ENCODE measurements at places on chromosomes 12 and 14.

- DNase-seq = no peak
These were observed 40.4 kb downstream of the SLC38A4 start for GRCh38 chr12:46785382-46785781.

- DNase-seq = no peak
These were observed 17.4 kb downstream of the TMED10 start for GRCh38 chr14:75158843-75159614.

DNA sequence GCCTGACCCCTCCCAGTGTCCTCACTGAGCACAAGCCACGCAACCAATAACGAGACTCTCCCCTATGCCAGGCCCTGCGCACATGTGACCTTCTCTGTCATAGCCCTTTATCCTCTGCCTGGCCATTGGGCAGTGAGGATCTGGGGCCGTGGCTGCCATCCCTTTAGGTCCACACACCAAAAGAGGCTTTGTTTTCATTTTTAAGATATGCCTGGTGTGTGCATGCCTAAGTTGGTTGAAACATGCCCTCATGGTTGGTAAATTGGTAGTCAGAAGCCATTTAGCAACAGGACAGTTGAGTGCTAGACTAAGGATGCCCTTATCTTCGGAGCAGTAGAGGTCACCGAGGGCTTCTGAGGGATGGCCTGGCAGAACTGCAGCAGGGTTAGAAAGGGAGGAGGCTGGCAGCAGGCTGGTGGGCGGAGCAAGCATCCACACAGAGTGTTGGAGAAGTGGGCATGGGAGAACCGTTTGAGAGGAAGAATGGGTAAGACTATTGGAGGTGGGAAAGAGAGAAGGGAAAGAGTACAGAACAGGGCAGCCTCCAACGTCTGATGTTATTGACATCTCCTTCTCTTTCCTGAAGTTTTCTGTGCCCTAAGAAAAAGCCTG, 75.1 kb downstream of the SLC24A4 start:
- no peak for DNase-seq

GRCh38 chr14:74401504-74402241, 24.3 kb downstream of the SYNDIG1L start:
- peak; percentile 45 for DNase-seq

DNA sequence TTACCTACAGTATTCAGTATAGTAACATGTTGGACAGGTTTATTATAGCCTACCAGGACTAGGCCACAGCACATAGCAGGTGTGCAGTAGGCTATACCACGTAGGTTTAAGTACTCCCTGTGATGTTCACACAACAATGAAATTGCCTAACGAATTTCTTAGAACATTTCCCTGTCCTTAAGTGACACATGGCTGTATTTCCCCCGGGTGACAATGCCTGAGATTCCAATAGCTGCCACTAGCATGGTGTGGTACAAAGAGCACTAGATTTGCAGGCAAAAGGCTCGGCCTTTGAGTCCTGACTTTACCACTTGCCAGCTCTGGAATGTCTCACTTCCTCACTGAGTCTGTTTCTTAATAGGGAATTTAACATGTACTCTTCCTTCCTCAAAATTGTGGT, 19.7 kb downstream of the PTPN21 start:
- no peak for DNase-seq

DNA sequence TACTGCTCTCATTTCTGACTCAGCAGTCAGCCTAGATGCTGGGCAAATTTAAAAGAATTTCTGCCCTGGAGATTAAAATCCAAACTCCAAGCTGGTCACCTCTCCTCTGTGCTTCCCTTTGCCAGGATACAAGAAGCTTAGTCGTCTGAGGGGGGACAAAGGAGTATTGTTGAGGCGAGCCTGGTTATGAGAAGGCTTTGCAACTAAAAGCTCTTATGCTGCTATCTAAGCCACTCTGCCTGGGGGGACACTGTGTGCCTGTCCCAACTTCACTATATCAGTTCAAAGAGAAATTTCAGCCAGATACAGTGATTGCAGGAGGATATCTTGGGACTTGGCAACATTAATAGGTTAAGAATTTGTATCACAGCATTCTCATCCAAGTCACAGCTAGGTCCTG, 10.8 kb upstream of the PLEKHH1 start:
- DNase-seq = no peak

GRCh38 chr12:92408072-92408900, 262.6 kb upstream of the BTG1 start:
- peak; percentile 33 for DNase-seq

GRCh38 chr14:32559590-32559989, 230.5 kb downstream of the AKAP6 start:
- DNase-seq = no peak

DNA sequence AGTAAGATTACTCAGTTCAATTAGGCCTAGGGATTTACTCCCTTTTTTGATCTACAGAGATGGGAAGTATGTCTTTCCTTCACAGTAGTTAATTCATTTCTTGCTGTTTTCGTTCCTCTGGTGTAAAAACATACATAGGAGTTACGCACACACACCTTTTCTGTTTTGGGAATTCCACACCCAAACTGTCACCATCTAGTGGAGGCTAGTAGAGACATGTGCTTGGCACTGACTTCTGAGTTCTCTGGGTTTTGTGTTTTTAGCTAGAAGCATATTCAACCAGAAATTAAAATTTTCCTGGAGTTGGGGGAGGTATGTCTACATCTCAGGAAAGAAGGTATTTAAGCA, 1.4 kb downstream of the SUSD6 start:
- no peak for DNase-seq
